ENCODE measurements at places on chromosomes 11 and 22. TPM values are rescaled to one million over a fixed set of nuclear protein-coding genes. Genes with fewer than 3 reads are reported as not detected.

- DNase-seq, result no peak
Measured at GRCh38 chr11:43555186-43555585, 125.4 kb upstream of the HSD17B12 start.

- DNase-seq, result no peak
Measured at GRCh38 chr11:103676413-103676812, 360.0 kb upstream of the DDI1 start.

Gene GAL3ST3
- total RNA-seq, result not detected

DNA sequence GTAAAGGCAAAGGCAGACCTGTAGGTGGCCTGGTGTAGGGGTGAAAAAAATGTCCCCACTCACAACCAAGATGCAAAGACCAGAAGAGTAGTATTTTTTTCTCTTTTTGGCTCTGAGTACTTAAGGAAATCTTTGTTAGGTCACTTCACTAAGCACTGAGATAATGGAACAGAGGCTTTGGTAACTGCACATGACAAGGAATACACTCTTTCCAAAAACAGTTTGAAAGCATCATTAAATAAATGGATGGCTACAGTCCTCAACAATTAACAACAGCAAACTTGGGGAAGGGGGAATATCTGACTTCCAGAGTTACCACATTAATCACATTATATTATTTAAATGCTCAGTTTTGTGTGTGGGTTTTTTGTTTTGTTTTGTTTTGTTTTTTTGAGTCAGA, 26.9 kb upstream of the PGM2L1 start:
- DNase-seq, result no peak

GRCh38 chr22:49964136-49965090, 3.8 kb downstream of the PIM3 start:
- no peak for DNase-seq

Gene MS4A4A
- total RNA-seq, result 10.3 TPM

DNA sequence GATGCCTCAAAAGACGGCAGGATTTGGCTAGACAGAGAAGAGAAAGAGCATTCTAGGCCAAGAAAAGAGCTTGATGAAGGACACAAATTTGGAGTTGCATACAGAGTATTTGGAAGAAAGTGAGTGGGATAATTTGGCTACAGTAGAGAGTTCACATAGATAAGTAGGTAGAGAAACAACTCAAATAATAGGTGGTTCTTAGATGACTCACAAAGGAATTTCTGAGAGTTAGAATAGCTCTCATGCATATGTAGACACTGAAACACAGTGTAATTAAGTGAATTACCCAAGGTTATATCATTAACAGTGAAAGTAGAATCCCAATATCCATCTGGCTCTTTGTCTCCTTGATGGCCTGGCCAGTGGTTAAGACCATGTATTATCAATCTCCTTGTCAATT, 228.6 kb upstream of the DDI1 start:
- no peak for DNase-seq
